Renal pelvis (tissue), 12 donors: ENCODE measurements at places on chromosomes 4 and X. TPM values are rescaled to one million over a fixed set of nuclear protein-coding genes. Genes with fewer than 3 reads are reported as not detected.

The MAGEB17 gene
- polyA plus RNA-seq = 0.13 TPM

The G3BP2 gene
- 149 TPM for polyA plus RNA-seq

The PDGFRA gene
- 140 TPM for polyA plus RNA-seq

The SHOX gene
- 0.07 TPM for polyA plus RNA-seq

The GUCY1B1 gene
- 64.3 TPM for polyA plus RNA-seq

The CT55 gene
- polyA plus RNA-seq = 0.19 TPM

The H2BW2 gene
- polyA plus RNA-seq = 0.99 TPM

The NOX1 gene
- polyA plus RNA-seq = 0.71 TPM

The APELA gene
- polyA plus RNA-seq = 9.7 TPM

The QDPR gene
- polyA plus RNA-seq = 53.8 TPM

The SLC26A1 gene
- polyA plus RNA-seq = 23.4 TPM

The WWC2 gene
- 50.2 TPM for polyA plus RNA-seq

The FAM47A gene
- polyA plus RNA-seq = not detected

The FMR1NB gene
- polyA plus RNA-seq = not detected

The CCDC149 gene
- 22.1 TPM for polyA plus RNA-seq

The MAMLD1 gene
- 6.8 TPM for polyA plus RNA-seq

The ERCC6L gene
- 4.6 TPM for polyA plus RNA-seq
